Cardiac muscle cell (in vitro differentiated cells and primary cell): ENCODE measurements at places on chromosomes 6 and 20. TPM values are rescaled to one million over a fixed set of nuclear protein-coding genes. Genes with fewer than 3 reads are reported as not detected.

- no peak for DNase-seq
These were observed 16.3 kb downstream of the RPRD1B start for GRCh38 chr20:38049800-38050199.

DNA sequence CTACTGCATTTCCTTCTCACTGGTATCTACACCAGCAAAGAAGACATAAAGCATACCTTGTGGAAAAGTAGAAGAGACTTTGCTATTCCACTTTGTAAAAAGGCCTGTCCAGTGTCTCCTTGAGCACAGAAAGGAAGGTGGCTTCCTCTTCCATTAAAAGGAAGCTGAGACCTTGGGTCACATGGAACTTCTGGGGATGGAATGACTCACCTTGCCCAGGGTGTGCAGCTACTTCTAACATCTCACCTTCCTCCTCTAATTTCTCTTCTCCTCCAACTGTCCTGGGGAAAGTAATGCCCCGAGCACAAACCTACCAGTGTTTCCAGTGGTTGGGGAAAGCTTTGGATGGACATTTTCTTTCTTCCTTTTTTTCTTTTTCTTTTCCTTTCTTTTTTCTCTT is 848.8 kb upstream of the MAP3K7 start:
- no peak for DNase-seq

- DNase-seq: no peak
These were observed 201.1 kb downstream of the OGFRL1 start for GRCh38 chr6:71489736-71490135.

- no peak for DNase-seq
These were observed 29.7 kb downstream of the ZMYND8 start for GRCh38 chr20:47326658-47327268.

The JPH2 gene
- 154 and 205 TPM in 2 replicates for total RNA-seq

DNA sequence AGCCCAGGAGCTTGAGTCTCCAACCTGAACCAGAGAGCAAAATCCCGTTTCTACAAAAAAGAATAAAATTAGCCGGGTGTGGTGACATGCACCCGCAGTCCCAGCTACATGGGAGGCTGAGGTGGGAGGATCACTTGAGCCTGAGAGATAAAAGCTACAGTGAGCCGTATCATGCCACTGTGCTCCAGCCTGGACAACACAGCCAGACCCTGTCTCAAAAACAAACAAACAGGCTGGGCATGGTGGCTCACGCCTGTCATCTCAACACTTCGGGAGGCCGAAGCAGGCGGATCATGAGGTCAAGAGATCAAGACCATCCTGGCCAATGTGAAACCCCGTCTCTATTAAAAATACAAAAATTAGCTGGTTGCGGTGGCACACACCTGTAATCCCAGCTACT is 11.4 kb upstream of the PTCRA start:
- DNase-seq: no peak

The DDX43 gene
- not detected in 2 replicates for total RNA-seq

GRCh38 chr6:159077123-159077522 is 32.3 kb upstream of the TAGAP start:
- DNase-seq: peak; percentile 34

The SAMD10 gene
- 20.3 and 20.8 TPM in 2 replicates for total RNA-seq

GRCh38 chr6:36999061-36999750 is 6.2 kb upstream of the FGD2 start:
- DNase-seq: no peak

The GSTA1 gene
- 0.11 TPM in 1 of 2 replicates, not detected in the other for total RNA-seq

The ISM1 gene
- total RNA-seq: 0.07 and 0.21 TPM in 2 replicates

GRCh38 chr6:104908031-104908887 is 48.5 kb upstream of the HACE1 start:
- no peak for DNase-seq

The HLA-DRB5 gene
- not detected in 2 replicates for total RNA-seq

- DNase-seq: peak; percentile 35
These were observed 109.4 kb downstream of the TBXT start for GRCh38 chr6:166058064-166058739.

- DNase-seq: no peak
These were observed 8.2 kb upstream of the STMND1 start for GRCh38 chr6:17093686-17094085.

The KCNQ2 gene
- total RNA-seq: 13.7 and 18.0 TPM in 2 replicates

DNA sequence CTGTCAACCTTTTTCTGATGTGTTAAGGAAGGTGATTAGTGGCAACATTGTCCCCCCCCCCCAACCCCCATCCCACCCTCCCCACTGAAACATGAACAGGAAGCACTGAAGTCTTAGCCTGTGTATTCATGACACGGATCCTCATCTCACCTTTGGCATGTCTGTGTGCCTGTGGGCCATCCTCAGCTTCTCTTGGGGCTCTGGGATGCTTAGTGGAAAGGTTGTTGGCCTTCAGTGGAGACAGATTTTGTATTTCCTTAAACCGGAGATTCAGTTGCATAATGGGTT is 93.6 kb downstream of the RREB1 start:
- DNase-seq: no peak

- no peak for DNase-seq
These were observed 19.6 kb upstream of the RREB1 start for GRCh38 chr6:7088076-7088742.

The EFCAB8 gene
- not detected in 2 replicates for total RNA-seq

The OR12D3 gene
- not detected in 2 replicates for total RNA-seq

DNA sequence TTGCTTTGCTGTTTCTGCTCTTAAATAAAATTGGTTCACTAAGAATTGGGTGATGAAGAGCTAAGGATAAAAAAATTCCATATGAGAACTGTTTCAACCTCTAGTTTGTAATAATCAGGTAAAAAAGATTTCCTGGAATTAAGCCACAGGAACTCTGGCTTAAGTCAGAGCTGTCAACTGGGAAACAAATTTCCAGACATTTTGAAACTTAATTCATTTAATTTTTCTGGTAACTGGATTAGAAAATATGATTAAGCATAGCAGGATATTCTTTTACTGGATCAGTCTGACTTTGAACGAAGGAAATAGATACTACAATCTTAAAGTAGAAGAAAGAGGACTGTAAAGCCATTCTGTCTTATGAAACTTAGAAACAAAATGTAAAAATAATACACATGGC is 1.3 kb upstream of the VIP start:
- DNase-seq: no peak

DNA sequence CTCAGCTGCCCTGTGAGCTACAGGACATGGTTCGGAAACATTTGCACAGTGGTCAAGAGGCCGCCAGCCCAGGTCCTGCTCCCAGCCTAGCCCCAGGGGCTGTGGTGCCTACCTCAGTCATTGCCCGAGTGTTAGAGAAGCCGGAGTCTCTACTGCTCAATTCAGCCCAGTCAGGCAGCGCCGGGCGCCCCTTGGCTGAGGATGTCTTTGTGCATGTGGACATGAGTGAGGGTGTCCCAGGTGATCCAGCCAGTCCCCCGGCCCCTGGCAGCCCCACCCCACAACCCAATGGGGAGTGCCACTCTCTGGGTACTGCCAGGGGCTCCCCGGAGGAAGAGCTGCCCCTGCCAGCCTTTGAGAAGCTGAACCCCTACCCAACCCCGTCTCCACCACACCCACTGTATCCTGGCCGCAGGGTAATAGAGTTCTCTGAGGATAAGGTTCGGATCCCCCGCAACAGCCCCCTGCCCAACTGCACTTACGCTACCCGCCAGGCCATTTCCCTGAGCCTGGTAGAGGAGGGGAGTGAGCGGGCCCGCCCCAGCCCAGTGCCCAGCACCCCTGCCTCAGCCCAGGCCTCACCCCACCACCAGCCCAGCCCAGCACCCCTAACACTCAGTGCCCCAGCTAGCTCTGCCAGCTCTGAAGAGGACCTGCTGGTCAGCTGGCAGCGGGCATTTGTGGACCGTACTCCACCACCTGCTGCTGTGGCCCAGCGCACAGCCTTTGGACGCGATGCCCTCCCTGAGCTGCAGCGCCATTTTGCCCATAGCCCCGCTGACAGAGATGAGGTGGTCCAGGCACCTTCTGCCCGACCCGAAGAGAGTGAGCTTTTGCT is 5.2 kb downstream of the LRRC73 start:
- no peak for DNase-seq

- DNase-seq: no peak
These were observed 37.0 kb downstream of the MDFI start for GRCh38 chr6:41675176-41675775.

The BANF2 gene
- not detected in 2 replicates for total RNA-seq

DNA sequence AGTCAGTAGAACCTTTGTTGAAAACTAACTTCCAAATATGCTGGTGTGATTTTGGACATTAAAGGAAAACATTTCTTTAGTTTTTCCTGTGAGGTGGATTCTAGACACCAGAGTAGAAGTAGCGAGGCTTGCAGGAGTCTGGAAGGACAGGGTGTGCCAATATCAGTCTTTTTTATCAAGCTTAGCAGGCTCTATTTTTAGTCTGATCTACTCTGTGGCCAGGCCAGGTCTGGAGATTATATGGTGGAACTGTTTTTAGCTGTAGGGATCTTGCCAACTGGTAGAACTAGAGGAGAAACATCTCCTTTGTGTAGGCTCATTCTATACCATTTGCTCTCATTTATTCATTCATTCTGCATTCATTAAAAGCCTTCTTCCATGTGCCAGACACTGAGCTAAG is 42.7 kb downstream of the LRP11 start:
- DNase-seq: no peak

- no peak for DNase-seq
These were observed 70.9 kb downstream of the OPN5 start for GRCh38 chr6:47852727-47853126.

GRCh38 chr6:169677096-169677495 is 24.7 kb downstream of the WDR27 start:
- DNase-seq: peak; percentile 13

The MAPK13 gene
- 1.7 and 2.3 TPM in 2 replicates for total RNA-seq

DNA sequence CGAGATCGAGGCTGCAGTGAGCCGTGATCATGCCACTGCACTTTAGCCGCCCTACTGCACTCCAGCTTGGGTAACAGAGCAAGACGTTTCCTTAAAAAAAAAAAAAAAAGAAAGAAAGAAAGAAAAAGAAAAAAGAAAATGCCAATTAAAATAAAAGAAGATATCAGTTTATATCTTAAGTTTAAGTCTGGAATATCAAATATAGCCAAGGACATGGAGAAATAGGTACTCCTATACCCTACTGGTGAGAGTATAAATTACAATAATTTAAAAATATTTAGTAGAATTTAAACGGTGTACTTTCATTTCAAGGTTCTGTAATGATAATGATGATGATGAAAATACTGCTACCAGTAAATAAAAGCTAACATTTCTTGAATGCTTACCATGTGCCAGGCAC is 3.8 kb upstream of the TRIM31 start:
- DNase-seq: no peak

DNA sequence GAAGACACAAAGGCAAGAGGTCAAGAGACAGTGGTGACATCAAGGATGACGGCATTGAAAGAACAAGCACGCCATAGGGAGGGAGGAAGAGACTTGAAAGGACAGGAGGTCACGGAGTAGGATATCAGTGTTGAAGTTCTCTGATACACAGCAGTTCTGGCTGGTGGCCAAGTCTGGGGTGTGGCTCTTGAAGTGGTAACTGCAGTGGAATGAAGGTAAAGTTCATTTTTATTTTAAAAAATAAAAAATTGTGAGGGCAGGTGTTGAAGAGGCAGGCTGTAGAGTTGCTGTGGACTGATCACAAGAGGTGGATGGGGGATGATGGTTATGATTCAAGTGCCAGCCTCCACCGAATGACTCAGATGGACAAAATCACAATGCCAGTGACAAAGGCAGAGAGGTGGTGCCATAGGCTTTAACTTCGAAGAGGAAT is 53.2 kb upstream of the BMP2 start:
- no peak for DNase-seq

The KCNG1 gene
- total RNA-seq: 72.0 and 129 TPM in 2 replicates

- DNase-seq: no peak
These were observed 7.3 kb downstream of the THEMIS start for GRCh38 chr6:127893541-127893940.

GRCh38 chr6:13278991-13279390 is 49.3 kb downstream of the TBC1D7 start:
- no peak for DNase-seq

GRCh38 chr6:31356216-31356945 is 598 bp downstream of the HLA-B start:
- DNase-seq: no peak

The TRIM15 gene
- not detected in 2 replicates for total RNA-seq

DNA sequence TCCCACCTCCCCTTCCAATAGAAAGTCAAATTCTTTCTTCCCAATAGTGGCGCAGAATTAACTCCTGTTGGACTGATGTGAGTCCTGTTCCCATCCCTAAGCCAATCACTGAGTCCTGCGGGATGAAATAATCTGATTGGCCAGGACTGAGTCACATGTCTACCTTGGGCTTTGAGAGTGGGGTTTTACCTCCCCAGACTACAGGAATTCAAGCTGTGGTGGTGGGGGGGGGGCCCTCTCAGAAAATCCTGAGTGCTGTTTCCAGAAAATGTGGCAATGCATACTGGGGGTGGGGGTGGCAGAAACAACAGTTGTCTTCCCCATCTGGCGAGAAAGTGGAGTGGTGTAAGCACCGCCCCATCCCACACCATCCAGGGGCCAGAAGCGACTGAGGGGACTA is 65.7 kb downstream of the CTCFL start:
- peak; percentile 24 for DNase-seq

The UST gene
- 2.9 and 4.0 TPM in 2 replicates for total RNA-seq

The TNFRSF21 gene
- 12.6 and 19.0 TPM in 2 replicates for total RNA-seq

GRCh38 chr6:63352544-63353285 is 32.9 kb upstream of the LGSN start:
- peak; percentile 54 for DNase-seq
